ENCODE measurements at places on chromosomes 7 and 10.

- DNase-seq = no peak
Observed at GRCh38 chr10:30997536-30998235, 34.0 kb downstream of the ZNF438 start.

GRCh38 chr10:98264378-98265065 is 3.5 kb downstream of the LOXL4 start:
- DNase-seq = no peak

DNA sequence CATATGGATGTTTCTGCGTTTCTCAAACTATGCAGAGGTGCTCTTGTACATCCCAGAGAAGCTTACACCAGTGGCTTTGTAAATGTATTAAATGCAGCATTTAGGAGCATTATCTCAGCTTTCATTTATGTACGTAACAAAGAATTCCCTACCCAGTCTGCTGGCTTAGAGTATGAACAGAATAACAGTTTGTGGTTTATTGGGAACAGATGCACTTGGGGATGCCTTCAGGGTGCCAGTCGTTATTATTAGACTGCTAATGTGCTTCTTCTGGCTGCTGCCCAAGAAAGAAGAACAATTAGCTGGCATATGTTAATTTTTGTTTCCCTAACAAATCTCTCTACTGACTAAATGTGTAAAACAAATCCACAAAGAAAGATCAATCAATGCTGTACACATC is 241.9 kb downstream of the FOXP2 start:
- DNase-seq = no peak

GRCh38 chr10:49189422-49189821 is 1.2 kb upstream of the TMEM273 start:
- DNase-seq = no peak

- DNase-seq = no peak
Observed at GRCh38 chr10:111707076-111707475, 476.5 kb downstream of the GPAM start.

DNA sequence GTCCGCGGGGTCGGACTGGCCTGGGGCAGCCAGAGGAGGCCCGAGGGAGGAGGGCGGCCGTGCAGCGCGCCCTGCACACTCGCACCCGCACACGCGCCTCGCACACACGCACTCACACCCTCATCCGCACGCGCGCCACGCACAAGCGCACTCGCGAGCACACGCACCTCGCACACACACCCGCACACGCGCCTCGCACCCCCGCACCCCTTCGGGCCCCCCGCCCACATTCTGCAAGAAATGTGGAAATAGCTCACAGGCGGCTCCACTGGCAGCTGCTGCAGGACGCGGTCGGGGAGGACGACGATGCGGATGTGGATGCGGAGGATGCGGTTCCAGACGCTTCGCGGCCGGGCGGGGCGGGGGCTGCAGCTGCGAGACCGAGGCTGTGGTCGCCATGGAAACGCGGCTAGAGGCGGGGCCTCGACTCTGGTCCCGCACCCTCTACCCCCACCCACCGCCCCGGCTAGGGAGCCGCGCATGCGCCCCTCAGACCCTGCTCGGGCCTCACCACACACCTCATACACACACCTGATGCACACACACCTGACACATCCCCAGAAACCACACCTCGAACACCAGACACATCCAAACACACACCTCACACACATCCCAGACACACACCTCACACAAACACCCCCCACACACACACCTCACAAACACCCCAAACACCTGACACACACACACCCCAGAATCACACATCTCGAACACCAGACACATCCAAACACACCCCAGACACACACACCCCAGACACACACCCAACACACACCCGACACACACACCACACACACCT is at the start of gene CALY:
CALY (minus strand) TSS at position 320 of the 793 bp plus-strand sequence. CDS start 7,907 bp downstream, outside the sequence.
- peak; percentile 74 for DNase-seq

DNA sequence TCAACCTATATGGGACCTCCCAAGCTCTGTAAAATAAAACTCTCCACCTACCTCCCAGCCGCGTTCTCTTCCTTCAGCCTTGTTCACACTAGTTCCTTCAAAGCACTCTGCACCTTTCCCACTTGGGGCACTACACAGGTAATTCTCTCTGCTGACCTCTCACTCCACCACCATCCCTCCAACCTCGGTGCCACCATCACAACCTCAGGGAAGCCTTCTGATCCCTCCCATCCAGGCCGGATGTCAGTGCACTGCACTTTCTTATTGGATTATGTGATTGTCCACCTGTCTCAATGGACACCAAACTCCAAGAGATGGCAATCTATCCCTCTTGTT is 7.0 kb downstream of the LARP4B start:
- DNase-seq = no peak

- DNase-seq = no peak
Observed at GRCh38 chr10:77537071-77537470, 100.5 kb downstream of the KCNMA1 start.

DNA sequence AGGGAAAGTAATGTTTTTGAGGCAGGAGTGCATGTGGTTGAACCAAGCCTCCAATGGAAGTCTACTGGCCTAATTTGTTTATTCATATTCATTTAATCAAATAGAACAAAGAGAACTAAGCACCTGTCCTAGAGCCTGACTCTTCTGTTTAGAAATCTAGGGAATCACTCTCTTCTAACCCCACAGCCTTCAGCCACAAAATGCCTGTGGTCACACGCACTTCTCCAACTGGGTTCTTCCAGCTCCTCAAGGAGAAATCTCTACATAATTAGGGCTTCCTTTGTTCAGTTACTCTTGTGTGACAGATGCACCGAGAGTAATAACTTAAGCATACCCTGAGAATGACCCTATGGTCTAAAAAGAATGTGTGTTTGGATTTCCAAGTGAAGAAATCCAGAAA is 133.7 kb upstream of the NAMPT start:
- no peak for DNase-seq

- DNase-seq = no peak
Observed at GRCh38 chr10:121830101-121830500, 97.7 kb downstream of the ATE1 start.

GRCh38 chr10:83076443-83076842 is 1062.9 kb upstream of the GHITM start:
- DNase-seq = no peak

- DNase-seq = no peak
Observed at GRCh38 chr10:4129866-4130477, 345.0 kb upstream of the KLF6 start.

DNA sequence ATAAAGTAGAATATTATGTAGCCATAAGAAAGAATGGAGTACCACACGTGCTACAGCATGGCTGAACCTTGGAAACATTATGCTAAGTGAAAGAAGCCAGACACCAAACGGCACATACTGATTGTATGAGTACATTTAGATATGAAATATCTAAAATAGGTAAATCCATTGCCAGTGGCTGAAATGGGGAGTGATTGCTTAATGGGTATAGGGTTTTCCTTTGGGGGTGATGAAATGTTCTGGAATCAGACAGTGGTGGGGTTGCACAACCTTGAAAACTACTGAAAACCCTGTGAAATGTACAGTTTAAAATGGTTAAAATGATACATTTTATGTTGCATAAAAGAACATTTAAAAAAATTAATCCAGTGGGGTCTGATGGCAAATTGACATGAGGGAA is 667.9 kb downstream of the AUTS2 start:
- DNase-seq = no peak

GRCh38 chr10:33612551-33612950 is 278.1 kb upstream of the NRP1 start:
- DNase-seq = no peak

- no peak for DNase-seq
Observed at GRCh38 chr7:130124711-130125110, 54.4 kb downstream of the KLHDC10 start.

- DNase-seq = no peak
Observed at GRCh38 chr10:10368951-10369576, 648.6 kb upstream of the CELF2 start.

DNA sequence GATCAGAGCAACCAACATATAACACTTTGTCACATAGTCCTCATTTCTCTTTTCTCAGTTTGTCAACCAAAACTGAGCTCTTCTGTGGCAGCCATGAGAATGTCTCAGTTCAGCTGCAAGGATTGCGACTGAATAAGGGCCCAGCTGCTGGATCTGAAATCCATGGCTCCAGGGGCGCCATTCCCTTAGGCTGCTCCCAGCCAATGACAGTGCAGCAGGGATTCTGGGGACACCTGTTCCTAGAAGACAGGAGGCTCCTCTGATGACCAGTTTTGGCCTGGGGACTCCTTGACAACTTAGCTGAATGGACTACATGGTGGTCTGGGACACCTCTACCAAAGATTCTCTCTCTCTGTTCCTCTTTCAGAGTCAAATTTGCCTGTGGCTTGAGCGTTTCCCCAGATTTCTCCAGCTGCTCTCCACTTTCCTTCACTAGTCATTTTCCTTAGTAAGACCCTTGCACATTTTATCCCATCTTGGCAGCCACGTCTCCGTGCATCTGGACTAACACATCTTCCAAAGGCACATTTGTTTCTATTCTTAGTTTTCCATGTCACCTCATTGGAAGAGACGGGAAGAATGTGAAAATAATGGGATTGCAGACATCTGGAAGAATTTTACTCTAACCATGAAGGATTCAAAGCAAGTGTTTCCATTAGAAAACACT is 28.1 kb upstream of the KIF5B start:
- no peak for DNase-seq

GRCh38 chr7:1729773-1730172 is 59.7 kb downstream of the ELFN1 start:
- no peak for DNase-seq

GRCh38 chr10:115761166-115761565 is 511.8 kb downstream of the GFRA1 start:
- no peak for DNase-seq

- DNase-seq = no peak
Observed at GRCh38 chr7:1460821-1461645, 1.8 kb upstream of the MICALL2 start.

DNA sequence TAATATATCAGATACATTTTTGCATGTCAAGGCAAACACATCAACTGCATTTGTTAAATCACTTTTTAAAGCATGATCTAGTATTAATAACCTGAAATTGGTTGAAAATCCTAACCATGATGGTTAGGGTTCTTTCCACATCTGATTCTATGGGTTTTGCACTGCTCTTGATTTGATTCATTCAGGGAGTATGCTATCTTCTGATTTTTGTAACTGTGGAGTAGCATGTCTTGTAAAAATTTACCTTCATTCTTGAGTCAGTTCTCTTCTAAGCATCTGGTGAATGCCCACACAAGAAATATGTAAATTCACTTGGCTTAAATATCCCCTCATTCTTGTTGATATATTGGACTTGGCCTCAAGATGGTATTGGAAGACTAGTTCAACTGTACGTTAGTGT is 178.7 kb downstream of the KLF6 start:
- DNase-seq = no peak

Measured in activated CD4-positive, alpha-beta T cell treated with anti-CD3 and anti-CD28 coated beads, Interleukin-2, amount 50 U/mL, for 4 hours (primary cell).